ENCODE measurements at places on chromosomes 6 and 20.

- DNase-seq: no peak
Observed at GRCh38 chr6:811831-812230, 118.9 kb upstream of the EXOC2 start.

DNA sequence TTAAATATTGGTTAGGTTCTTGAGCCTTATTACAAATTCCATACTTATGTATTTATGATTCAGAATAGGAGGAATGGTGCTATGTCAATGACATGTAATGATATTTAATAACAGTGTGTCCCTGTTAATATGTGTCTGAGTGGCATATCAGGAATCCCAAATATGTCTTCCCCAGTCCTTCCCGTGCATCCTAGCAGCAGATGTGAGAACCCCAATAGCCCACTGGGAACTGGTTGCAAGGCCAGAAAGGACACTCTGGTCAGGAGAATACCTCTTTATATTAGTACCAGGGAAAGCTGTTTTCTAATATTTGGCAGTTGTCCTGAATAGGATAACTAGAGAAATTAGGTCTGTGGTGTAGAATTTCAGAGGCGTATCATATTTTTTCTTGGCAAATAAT lies 159.1 kb upstream of the PDE7B start:
- DNase-seq: no peak

DNA sequence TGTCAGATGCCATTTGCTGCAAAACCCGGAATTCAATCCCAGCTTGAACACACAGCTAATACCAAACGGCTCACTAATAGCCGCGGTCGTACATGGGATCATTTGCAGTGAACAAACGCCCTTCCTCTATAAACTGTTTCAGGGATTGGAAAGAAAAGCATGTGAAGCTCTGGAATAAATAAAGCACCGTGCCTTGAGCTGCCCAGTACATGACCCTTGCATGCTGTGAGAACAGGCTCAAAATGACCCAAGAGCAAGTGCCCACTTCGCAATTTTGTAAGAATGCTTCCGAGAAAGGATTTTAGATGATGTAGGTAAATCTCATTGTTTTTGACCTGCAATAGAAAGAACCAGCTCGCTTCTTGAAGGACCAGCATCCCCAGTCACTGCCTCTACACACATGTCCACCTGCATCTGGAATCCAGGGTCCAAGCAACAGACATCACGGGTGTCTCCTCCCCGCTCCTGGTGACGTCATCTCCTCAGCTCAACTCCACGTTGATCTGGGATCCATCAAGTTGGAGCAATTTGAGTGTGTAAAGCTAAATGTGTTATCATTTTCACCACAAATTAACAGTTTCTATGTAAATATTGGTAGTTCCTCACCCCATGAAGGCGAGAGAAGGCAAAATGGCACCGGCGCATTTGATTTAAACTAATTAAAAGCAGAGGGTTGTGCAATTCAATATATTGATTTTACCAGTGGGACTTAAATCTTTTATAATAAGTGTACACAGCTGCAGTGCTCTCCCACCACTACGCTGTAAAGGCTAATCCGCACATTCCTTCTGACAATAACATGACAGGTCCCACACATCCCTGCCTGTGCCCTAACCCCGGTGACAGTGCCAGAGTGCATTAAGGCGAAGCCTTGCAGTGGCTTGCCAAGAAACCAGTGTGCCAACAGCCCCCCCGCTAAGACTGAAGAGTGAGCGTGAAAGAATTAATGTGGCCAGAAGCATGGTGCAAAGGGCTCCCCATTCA lies 6.2 kb downstream of the BMP7 start:
- DNase-seq: no peak

- DNase-seq: no peak
Observed at GRCh38 chr20:51543422-51543788, 886 bp upstream of the NFATC2 start.

DNA sequence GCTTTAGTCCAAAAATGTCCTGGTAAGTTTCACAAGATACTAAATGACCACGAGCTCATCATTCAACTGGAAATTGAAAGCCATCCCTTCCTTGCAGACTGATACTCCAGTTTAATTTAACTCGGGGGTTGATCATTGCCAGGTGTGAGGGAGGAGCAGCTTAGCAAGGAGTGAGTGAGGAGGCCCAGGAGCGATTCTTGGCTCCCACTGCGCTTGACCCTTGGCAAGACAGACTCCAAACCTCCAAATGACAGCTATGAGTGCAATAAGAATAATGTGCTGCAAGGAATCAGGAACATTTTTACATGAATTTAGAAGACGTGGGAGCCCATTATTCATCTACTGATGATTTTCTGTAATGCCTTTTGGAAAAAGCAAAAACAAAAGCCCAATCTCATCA lies 64.9 kb downstream of the LAMA4 start:
- no peak for DNase-seq

DNA sequence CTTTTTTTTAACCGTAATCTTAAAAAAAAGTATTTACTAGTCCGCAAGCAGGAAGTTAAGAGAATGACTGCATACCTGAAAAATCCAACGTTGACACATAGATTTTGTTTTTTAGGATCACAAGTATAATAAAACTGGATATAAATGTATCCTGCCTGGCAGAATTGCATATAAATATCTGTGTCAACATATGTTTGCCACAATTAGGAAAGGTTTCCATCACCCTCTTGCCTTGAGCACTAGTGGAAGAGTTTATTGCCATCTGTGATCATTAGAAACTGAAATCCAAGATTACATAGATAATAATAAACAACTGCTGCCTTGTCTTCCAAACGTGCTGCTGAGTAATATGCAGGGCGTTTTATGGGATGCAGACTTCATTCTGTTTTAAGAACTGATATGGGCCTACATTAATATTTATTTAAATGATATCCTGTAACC lies 27.9 kb downstream of the PLEKHG1 start:
- DNase-seq: no peak

DNA sequence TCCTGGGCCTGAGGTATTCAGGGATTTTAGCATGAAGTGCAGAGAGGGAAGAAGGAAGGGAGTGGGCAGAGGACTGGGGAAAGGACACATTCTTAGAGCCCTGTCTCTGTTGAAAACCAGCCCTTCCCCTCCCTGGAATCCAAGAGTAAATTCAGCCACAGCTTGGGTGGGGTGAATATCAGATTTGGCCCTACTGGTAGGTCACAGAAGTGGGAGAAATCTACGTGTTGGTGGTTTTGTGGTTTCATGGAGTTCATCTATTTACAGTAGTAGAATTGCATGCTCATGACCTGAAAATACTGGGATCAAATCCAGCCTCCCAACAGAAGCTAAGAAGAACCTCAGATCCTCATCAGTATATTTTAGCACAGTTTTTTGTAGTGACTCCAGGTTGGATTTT lies 404.4 kb downstream of the BMP2 start:
- DNase-seq: no peak

GRCh38 chr6:159804504-159804903 lies 4.4 kb downstream of the PNLDC1 start:
- no peak for DNase-seq

- no peak for DNase-seq
Observed at GRCh38 chr6:16789329-16790038, 28.2 kb upstream of the ATXN1 start.

GRCh38 chr6:169725125-169726048 lies 1.1 kb upstream of the PHF10 start:
- peak; percentile 49 for DNase-seq

DNA sequence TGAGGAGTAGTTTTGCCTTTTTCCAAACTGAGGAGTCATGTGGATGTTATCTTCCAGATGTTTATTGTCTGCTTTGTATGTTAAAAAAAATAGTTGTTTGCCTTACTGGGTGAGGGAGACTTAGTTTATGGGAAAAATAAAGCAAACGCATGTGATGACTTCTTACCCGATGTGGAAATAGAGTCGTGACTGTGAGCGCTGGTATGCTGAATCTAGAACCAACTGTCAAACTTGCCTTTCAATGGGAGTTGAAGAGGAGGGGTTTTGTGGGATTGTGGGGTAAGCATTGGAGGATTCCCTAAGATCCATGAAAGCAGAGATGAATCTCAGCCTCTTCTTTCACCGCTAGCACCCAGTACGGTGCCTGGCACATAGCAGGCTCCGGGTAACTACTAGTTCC lies 5.3 kb downstream of the DCBLD1 start:
- no peak for DNase-seq
